NCI-H146 (cell line): ENCODE measurements at places on chromosomes 7 and 10.

GRCh38 chr7:80869821-80870751, 48.8 kb downstream of the SEMA3C start:
- no peak for DNase-seq

GRCh38 chr7:70322856-70323255, 724.6 kb downstream of the AUTS2 start:
- DNase-seq, result no peak

- no peak for DNase-seq
These were observed 3.7 kb downstream of the GPR26 start for GRCh38 chr10:123669886-123670285.

DNA sequence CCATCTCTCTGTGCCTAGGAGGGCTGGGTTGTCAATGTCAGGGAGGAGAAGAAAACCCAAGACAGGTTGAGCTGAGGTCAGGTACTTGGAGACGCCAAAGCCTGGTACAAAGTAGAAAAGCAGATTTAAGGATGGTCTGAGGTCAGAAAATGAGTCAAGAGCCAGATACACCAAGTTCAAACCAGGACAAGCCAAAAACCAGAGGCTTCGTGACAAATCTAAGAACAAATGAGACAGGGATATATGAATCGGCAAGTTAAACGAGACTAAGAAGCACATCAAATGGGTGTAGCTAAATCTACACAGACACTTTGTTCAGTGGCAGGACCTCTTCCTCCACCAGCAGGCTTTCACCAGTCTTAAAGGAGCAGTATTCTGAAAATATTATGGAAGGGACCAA, 34.2 kb downstream of the C7orf33 start:
- no peak for DNase-seq

DNA sequence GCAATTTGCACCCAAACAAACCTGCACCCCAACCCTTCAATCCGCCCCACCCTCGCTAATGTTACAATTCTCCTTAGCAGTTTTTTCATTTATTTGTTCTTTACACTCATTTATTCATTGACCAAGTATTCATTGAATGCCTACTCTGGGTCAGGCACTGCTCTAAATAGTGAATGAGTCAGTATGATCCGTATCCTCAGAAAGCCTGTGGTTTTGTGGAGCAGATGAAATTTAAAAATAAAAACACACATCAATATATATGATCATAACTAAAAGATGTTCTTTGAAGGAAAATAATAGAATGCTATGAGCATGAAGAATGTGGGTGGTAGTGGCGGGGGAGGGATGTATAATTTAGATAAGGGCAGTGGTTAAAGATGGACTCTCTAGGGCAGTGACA, 13.3 kb downstream of the IFIT5 start:
- DNase-seq, result no peak
